ENCODE measurements at places on chromosomes 16 and 17. TPM values are rescaled to one million over a fixed set of nuclear protein-coding genes. Genes with fewer than 3 reads are reported as not detected.
A peak's percentile ranks its signal among the peaks of the same experiment; 100 is the strongest.

The RAPGEFL1 gene
- 5.9 TPM for total RNA-seq

DNA sequence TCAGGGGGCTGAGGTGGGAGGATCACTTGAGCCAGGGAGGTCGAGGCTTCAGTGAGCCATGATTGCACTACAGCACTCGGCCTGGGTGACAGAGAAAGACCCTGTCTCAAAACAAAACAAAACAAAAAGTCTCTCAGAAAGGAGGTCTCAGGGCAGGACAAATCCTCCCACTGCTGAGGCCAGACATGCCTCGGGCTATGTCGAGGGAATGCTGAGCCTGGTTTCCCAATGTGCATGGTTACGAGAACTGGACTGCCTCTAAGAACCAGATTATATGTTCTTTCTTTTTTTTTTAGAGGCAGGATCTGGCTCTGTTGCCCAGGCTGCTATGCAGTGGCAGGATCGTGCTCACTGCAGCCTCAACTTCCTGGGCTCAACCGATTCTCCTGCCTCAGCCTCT is 27.6 kb downstream of the TRAP1 start:
- no peak for DNase-seq

- no peak for DNase-seq
Measured at GRCh38 chr17:15910791-15911190, 34.1 kb upstream of the ADORA2B start.

The ABCC3 gene
- 0.10 TPM for total RNA-seq

GRCh38 chr16:66551348-66551759 is 1.0 kb upstream of the CKLF start:
- peak; percentile 26 for DNase-seq

- DNase-seq, result no peak
Measured at GRCh38 chr16:23408823-23409298, 44.1 kb downstream of the COG7 start.

DNA sequence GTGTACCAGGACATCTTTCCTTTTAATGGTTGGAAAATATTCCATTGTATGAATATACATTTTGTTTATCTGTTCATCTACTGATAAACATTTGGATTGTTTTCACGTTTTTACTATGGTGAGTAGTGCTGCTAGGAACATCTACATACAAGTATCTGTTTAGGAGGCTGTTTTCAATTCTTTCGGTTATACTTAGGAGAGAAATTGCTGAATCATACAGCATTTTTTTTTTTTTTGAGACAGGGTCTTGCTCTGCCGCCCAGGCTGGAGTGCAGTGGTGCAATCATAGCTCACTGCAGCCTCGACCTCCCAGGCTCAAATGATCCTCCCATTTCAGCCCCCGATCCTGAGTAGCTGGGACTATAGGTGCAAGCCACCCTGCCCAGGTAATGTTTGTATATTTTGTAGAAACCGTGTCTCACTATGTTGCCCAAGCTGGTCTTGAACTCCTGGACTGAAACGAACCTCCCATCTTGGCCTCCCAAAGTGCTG is 122.9 kb downstream of the CRLF3 start:
- no peak for DNase-seq

- no peak for DNase-seq
Measured at GRCh38 chr17:42530952-42531454, 5.0 kb upstream of the NAGLU start.

The BCL6B gene
- total RNA-seq, result not detected

GRCh38 chr17:49364119-49364518 is 2.1 kb upstream of the ZNF652 start:
- no peak for DNase-seq

The KRTAP3-2 gene
- total RNA-seq, result not detected

GRCh38 chr16:57470711-57471110 is 8.2 kb downstream of the POLR2C start:
- DNase-seq, result no peak

The STX4 gene
- total RNA-seq, result 97.9 TPM

DNA sequence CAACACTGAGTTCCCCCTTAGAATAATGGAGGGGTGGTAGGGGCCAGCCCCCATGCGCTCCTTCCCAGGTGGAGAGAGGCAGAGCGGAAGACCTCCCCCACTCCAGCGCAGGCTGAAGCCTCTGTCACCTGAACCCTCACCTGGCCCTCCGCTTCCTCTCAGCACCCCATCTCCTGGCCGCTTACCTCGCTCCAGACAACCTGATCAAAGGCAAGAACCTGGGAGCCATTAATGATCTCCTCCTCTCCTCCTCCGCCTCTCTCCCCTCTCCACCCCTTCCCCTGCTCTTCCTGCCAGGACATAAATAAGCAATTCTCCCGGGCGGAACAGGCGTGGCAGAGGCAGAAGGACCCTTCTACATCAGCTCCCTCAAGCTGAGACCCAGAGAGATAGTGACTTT is 110.2 kb upstream of the LHX1 start:
- no peak for DNase-seq

The NLE1 gene
- 21.7 TPM for total RNA-seq

The KRTAP4-3 gene
- not detected for total RNA-seq

DNA sequence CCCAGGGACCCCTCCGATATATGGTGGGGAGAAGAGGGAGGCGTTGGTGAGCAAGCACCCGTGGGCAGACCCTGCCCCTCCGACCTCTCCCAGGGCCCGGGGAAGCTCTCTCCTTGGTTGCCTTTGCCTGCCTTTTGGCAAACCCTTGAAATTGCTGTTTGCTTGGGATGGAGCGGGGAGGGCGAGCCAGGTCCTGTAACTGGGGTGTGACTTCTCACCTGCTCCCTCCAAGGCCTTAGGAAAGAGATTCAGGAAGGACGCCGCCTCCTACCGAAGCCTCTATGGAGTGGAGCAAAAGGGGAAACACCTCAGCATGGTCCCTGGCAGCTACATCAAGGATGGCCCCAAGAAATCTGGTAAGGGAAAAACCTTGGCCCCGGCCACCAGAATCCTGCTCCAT is 4.6 kb downstream of the C16orf78 start:
- DNase-seq, result no peak

GRCh38 chr17:32470405-32471167 is 16.2 kb upstream of the CDK5R1 start:
- DNase-seq, result no peak

DNA sequence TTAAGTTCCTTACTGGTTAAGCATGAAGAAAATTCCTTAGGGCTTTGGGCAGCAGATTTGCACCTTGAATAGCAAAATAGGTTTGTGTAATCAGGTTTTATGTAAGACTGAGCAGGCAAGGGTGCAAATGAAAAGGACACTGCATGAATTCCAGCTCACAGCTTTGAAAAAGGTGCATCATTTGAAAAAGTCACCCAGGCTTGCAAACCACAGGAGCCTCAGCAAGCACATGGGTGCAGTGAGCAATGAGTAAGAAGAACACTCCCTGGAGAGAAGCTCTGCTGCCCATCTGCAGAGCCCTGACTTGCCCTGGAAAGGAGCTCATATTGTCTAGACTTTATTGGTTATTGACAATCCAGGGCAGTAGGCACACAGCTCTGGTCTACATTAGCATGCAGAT is 165.6 kb upstream of the KCNJ16 start:
- DNase-seq, result no peak

GRCh38 chr16:54027558-54027957 is 259.0 kb downstream of the IRX3 start:
- DNase-seq, result no peak

GRCh38 chr16:53257001-53257400 is 177.3 kb upstream of the RBL2 start:
- DNase-seq, result no peak

The NPIPB5 gene
- 462 TPM for total RNA-seq

GRCh38 chr16:4728676-4729075 is 5.4 kb downstream of the ANKS3 start:
- no peak for DNase-seq

DNA sequence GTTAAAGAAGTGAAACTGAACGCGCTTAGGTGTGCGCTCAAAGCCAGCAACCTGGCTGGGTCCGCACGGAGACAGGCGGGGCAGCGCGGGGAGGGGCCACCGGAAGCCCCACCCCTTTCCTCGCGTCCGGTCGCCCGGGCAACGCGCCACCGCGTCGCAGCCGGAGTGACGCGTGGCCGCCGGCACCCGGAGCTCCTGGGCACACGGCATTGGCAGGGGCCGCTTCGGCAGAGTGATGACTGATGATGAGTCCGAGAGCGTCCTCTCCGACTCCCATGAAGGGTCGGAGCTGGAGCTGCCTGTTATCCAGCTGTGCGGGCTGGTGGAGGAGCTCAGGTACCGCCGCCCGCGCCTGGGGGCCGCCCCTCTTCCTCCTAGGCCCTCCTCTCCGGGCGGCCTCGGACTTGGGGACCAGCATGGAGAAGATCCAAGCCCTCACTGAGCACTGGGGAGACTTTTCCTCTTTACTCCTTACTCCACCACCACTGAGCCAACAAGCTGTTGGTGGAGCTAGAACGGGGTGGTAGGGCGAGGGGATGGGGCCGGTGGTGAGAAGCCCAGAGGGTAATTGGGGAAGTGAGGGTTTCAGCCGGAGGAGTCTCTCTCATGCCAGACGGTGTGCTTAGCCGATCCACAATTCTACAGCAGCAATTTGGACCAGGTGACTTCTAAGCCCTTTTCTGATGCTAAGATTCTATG is 44.9 kb downstream of the PRSS54 start:
- DNase-seq, result peak; percentile 86

GRCh38 chr17:75153780-75154194 is 525 bp downstream of the JPT1 start:
- DNase-seq, result peak; percentile 10

The SRL gene
- not detected for total RNA-seq

GRCh38 chr16:63403792-63404191 is 1367.6 kb upstream of the CDH8 start:
- DNase-seq, result no peak

The PSMB10 gene
- 138 TPM for total RNA-seq

The AOC2 gene
- 4.2 TPM for total RNA-seq

DNA sequence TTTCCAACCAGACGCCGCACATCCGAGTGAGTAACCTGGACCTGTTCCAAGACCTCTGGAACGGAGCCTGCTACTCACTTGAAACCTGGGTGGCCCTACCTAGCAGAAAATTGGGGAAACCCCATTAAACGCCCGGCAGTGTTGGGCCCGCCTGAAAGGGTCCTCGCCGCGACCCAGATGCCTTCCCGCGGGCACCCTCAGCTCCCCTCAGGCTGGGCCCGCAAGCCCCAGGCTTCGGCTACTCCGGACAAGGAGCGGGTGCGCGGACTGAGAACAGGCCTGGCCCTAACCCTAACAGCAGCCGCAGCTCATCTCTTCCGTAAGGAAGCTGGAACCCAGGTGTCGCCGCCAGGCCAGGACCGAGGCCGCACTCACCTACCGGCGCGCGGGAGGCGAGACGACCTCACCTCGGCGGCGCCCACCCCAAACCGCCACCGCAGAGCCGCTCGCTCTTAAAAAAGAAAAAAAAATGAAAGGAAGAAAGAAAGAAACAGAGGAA is 344 bp downstream of the PSME3IP1 start:
- DNase-seq, result no peak

The ZFHX3 gene
- total RNA-seq, result 0.34 TPM

DNA sequence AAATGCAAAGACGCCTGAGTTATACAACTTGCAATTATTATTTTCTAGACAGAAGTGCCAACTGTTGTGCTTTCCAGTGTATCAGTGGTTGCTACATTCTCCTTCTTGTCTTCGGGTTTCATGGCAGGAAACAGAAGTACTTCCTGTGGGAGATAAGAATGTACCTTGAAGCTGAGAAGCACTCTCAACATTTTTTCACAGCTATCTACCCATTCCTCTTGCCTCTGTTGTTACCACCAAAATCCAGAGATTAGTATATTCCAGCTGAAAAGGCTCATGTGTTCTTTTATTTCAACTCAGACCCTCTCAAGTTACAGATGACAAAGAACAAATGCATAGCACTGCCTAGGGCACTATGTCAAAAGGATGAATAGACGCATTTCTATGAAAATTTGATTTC is 4.8 kb upstream of the ADAT1 start:
- no peak for DNase-seq

DNA sequence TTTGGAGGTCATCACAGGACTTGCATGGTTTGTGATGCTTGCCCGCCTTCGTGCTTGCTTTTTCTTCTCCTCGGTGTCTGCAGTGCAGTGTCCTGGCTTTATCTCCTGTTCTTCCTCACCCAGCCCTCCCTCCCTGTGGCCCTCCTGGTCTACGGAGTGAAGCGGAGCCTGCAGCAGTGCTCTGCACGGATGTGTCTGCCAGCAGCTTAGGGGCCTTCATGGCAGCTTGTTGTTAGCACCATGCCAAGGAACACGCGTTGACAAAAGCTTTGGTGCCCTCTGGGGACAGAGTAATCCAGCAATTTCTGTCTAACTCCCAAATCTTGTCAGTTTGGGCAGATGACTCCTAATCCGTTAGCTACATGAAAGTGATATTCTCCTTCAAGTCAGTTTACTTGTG is 9.9 kb downstream of the DHODH start:
- no peak for DNase-seq

The LPO gene
- not detected for total RNA-seq

The B4GALNT2 gene
- total RNA-seq, result 0.05 TPM

The BAHCC1 gene
- not detected for total RNA-seq

The CACNG4 gene
- not detected for total RNA-seq

The SARM1 gene
- total RNA-seq, result 33.2 TPM

DNA sequence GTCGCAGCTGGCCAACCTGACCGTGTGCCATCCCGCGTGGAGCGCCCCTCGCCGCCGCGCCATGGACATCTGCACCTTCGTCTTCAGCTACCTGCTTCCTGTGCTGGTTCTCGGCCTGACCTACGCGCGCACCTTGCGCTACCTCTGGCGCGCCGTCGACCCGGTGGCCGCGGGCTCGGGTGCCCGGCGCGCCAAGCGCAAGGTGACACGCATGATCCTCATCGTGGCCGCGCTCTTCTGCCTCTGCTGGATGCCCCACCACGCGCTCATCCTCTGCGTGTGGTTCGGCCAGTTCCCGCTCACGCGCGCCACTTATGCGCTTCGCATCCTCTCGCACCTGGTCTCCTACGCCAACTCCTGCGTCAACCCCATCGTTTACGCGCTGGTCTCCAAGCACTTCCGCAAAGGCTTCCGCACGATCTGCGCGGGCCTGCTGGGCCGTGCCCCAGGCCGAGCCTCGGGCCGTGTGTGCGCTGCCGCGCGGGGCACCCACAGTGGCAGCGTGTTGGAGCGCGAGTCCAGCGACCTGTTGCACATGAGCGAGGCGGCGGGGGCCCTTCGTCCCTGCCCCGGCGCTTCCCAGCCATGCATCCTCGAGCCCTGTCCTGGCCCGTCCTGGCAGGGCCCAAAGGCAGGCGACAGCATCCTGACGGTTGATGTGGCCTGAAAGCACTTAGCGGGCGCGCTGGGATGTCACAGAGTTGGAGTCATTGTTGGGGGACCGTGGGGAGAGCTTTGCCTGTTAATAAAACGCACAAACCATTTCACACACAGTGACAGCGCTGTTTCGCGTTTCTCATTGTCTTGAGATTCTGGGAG is 2.0 kb upstream of the ZACN start:
- DNase-seq, result peak; percentile 49

The CA10 gene
- not detected for total RNA-seq

Data from naive thymus-derived CD8-positive, alpha-beta T cell (primary cell).